CD8-positive, alpha-beta memory T cell (primary cell): ENCODE measurements at places on chromosomes 3 and 15.

- no peak for DNase-seq
These were observed 42.5 kb upstream of the SRGAP3 start for GRCh38 chr3:9291821-9292410.

DNA sequence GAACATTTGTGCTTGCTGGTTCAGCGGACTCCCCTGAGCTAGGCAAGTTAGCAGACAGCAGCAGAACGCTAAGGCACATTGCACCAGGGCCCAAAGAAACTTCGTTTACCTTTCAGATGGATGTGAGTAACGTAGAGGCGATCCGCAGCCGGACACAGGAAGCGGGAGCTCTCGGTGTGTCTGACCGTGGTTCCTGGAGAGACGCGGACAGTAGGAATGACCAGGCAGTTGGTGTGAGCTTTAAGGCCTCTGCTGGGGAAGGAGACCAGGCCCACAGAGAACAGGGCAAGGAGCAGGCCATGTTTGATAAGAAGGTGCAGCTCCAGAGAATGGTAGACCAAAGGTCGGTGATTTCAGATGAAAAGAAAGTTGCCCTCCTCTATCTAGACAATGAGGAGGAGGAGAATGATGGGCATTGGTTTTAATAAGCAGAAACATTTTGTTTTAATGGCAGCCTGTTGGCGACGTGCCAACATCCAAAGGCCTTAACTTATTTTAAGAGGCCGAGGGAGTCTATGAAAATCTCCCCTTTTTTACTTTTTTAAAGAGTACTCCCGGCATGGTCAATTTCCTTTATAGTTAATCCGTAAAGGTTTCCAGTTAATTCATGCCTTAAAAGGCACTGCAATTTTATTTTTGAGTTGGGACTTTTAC lies 27.9 kb downstream of the SYNM start:
- DNase-seq: no peak

DNA sequence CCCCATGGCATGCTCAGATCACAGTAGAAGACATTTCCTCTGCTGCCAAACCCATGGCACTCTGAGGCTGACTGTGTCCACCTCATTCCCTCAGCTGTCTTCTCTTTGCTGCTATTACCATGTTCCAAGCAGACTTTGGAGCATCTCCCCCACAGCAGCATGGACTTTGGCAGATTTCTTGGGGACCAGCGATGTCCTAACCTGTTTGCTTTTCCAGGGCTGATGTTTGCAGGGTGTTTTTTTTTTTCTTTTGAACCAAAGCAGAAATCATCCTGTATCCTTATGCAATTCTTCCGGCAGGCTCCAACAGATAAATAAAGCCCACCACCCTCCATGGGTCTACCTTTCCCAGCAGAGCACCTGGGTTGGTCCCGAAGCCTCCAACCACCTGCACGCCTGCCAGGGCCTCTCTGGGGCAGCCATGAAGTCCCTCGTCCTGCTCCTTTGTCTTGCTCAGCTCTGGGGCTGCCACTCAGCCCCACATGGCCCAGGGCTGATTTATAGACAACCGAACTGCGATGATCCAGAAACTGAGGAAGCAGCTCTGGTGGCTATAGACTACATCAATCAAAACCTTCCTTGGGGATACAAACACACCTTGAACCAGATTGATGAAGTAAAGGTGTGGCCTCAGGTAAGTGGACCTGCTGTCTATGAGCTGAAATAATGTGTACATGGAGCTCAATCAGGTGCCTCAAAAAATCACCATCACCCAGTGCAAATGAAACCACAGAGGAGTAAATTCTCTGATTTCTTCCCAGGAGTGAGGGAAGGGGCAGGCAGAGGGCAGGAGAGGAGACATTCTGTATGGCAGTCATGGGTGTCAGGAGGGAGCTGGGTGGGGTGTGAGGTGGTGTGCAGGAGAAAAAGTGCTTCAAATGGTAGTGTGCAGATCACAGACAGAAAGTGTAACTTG lies at the start of gene AHSG:
Gene AHSG, plus strand, starts transcription at position 340 of the 916 bp plus-strand sequence. Its CDS starts 82 bp downstream, at position 422.
- no peak for DNase-seq

DNA sequence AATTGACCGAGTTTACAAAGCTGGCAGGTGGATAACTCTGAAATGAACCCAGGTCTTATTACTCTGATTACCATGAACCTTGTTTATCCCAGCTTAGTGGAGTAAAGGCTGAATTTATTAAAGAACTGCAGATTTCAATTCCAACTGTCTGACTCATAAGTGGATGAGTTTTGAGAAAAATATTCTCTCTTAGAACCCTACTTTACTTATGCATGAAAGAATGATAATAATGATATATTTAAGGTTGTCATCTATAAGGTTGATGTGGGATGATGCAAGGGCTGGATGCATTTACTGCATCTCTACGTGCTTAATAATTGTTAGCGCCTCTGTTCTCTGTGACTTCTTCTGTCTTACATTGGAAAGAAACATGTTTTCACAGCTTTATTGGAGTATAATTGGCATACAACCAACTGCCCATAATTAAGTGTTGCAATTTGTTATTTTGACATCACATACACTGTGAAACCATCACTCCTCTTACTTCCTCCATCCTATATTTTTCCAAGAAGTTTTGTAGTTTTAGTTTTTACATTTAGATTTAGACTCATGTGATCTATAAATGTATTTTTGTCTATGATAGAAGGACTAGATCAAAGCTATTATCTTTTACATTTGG lies 771.2 kb upstream of the ARRDC4 start:
- no peak for DNase-seq

GRCh38 chr15:66294157-66294931 lies 976 bp downstream of the DIS3L start:
- no peak for DNase-seq

DNA sequence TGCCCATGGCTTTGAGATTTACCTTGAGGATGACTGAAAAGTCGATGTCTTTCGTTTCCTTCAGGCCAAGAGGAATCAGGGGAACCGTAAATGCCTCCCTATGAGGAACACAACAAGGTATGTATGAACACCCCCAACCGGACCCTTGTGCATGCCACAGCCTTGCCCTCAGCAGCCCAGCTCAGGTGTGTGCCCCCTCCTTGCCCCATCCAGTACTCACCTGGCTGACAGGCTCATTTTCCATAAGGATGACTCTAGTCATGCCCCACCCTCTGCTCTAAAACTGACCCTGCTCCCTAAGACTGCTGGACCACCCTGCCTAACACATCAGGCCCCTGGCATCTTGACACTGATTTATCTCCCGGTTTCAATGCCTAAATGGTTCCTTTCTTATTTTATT lies 270.0 kb downstream of the GOLGA6L6 start:
- no peak for DNase-seq

DNA sequence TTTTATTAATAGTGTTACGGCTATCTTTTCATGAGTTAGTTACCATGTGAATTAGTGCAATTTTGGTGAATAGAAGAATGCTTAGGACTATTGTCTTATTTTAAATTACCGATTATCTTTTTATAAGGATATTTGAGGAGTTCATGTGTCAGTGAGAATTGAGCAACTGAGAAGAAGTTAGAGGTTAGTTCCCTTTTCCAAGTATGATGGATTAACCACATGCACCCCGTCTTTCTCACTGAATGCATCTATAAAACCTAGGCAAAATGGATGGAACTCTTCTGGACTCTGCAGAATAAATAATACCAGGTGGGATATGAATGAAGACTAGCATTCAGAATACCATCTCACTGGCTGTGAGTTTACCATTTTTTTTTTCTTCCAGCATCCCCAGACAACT lies 74.3 kb downstream of the TCF12 start:
- DNase-seq: no peak

DNA sequence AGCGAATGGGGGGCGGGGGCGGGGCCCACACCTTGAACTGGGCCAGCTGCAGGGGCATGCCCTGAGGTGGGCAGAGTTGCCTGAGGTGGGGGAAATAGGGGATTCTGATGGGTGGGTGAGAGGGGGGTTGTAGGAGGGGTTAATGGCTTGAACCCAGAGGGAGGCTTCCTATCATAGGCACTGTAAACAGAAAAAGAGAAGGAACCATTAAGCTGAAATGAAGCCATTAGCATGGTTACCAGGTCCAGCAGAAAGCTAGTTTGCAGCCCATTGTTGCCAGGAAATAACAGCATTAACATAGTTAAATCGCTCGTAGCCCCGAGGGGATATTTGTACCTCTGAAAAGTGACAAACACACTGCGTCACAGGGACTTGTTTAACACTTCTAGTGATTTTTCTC lies 29.0 kb downstream of the ETV5 start:
- DNase-seq: no peak

- DNase-seq: no peak
These were observed 661 bp upstream of the PARP14 start for GRCh38 chr3:122679882-122680474.

GRCh38 chr3:122880624-122881023 lies 85.8 kb downstream of the SLC49A4 start:
- DNase-seq: no peak

DNA sequence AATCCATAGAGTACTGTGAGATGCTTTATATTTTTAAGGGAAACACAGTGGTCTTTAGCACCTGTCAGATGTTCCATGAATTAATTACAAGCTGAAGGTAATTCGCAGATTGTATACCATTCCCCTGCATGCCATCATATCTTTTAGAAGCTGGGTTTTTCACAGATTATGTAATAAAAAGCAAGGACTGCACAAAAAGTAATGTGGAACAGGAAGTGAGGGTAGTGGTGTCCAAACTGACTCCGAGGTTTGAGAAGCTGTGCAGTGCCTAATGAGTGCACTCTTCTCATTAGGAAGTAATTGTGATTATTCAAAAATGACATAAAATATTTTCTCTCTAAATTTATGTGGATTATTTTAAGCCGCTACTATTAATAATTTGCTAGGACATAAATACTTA lies 123.2 kb downstream of the GOLIM4 start:
- DNase-seq: no peak

DNA sequence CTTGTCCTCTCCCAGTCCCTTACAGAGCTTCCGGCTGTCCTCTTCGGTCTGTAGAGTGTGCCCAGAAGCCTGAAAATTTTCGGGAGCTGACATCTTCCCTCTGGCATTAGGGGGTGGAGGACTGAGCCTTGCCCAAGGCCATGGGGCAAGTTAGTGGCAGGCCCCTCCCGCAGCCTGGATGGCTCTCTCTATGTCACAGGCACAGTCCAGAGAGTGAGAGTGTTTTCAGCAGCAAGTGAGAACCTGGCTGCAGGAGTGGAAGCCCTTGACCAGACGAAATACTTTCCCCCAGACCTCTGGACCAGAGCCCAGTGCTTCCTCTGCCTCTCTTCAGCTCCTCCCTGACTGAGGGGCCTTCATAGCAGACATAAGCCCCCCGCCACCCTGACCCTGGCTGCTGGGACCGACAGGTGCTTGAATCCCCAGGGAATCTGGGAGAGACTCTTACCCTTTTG lies 50.5 kb upstream of the SEC22A start:
- no peak for DNase-seq

DNA sequence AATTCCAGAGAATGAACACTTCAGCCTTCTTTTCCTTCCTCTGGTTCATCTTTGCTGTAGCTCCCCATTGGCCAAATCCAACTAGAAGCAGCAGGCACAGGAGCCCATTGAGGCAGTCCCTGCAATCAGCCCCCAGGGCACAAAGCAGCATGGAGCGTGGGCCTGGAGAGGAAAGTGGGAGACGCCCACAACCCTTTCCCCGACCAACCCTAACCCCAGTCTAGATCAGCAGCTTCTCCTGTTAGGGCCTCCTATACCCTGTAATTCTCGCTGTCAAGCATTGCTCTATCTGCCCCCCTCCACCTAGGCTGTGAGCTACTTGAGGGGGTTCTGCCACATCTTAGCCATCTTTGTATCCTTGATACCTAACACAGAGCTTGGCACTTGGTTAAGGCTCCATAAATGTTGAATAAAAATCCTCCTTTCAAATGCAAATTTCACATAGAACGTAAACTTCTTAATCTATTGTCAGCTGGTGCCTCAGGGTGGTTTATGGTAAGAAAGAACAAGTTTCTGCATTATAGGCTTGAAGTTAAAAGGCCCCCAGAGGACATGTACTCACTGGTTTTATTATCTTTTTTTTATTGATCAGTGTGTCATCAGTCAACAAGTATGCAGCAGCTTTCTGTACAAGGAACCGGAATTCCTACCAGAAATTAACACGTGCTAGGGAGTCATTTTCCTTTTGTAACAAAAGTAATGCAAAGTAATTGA lies 97.9 kb upstream of the PFN2 start:
- DNase-seq: no peak

DNA sequence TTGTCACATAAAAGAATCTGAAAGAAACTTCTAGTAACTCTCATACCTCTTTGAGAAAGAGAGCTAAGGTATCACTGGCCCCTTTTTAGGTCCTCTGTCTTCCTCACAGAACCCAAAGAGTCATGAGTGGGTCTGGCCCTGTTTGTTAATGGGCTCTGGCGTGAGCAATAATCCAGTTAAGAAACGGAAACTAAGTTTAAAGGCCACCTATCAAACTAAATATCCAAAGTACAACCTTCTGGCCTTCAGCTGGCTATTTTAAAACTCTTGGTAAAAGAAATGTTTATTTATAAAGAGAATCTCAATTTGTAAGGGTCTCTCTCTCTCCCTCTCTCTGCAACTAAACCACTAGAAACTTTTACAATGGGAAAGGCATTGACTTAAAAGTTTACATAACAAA lies 71.0 kb upstream of the STRIT1 start:
- DNase-seq: no peak

GRCh38 chr15:66905954-66906353 lies 159.4 kb upstream of the SMAD3 start:
- DNase-seq: no peak

GRCh38 chr15:41263891-41264351 lies 32.9 kb downstream of the CHP1 start:
- DNase-seq: no peak

DNA sequence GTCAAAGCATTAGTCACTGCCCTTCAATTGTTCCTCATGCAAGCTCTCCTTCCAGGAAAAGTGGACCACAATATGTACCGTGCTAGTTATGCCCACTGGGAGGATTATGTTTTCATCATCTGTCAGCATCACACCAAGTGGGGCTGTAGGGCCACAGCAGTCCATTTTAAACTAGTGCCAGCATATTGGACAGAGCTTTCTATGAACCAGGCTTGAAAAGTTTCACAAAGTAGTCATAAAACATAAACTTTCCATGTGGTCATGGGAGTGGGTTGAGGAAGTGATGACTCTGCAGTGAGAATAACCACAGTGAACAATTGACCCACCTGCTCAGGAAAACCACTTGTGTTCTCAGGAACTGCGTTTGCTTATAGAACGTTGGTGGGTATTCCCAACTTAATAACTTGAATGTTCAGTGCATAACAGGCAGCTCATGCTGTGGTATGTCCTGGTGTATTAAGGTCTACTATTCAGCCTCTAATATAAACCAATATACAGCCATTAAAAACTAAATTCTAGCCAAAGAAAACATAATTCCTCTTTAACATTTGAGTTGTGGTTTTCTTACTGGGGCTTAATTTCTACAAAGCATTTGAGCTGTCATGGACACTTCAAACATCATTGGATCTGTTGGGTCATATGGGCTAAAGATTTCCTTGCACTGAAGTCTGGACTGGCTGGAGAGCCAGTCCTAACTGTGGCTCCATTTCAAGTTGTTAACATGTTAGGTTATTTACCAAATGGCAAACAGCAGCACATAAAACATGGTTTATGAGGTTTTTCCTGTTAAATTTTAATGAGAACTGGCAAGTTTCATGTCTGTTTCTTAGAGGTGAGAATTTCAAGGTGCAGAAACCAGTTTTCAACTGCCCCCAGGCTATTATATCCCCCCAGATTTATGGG lies 274.1 kb downstream of the OTOL1 start:
- DNase-seq: no peak

GRCh38 chr3:20186600-20187004 lies 596 bp upstream of the SGO1 start:
- no peak for DNase-seq

- no peak for DNase-seq
These were observed 127.4 kb upstream of the MLF1 start for GRCh38 chr3:158443632-158444031.

- DNase-seq: no peak
These were observed 200.7 kb upstream of the SEMA6D start for GRCh38 chr15:47516558-47516957.

GRCh38 chr15:85327820-85328219 lies 52.6 kb upstream of the AKAP13 start:
- DNase-seq: no peak
